ENCODE measurements at places on chromosomes 11 and 22.

DNA sequence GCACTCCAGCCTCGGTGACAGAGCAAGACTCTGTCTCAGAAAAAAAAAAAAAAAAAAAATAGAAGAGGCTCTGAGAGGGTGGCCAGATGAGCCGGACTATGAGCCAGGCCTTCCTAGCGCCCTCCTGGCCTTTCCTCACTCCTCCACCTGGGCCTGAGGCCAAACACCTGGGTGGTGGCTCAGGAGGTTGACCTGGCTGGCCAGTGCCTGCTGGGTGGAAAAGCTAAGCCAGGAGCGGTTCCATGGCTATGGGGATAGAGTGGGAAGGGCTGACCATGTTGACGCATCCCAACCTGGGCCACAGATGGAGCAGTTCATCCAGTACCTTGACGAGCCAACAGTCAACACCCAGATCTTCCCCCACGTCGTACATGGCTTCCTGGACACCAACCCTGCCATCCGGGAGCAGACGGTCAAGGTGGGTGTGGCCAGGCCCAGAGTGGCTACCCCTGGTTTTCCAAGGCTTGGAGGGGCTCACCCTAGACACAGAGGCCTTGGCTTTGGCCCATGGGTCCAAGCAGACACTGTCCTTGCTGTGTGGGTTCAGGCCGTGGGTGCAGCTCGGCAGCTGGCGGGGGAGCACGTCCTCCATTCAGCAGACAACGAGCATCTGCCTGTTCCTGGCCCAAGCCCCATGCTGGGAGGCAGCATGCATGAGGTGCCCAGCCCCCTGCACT lies 7.6 kb downstream of the SCYL1 start:
- no peak for DNase-seq
- no peaks in the 10 kb centered on the region for H3K4me1 ChIP-seq
- no peaks in the 10 kb centered on the region for H3K27me3 ChIP-seq
- H3K4me3 ChIP-seq, result no peak overlapping the region
- H3K27ac ChIP-seq, result no peak overlapping the region

- H3K27me3 ChIP-seq, result no peaks in the 10 kb centered on the region
- DNase-seq, result no peak
- no peak overlapping the region for H3K27ac ChIP-seq
- peaks cover 37% of the 10 kb centered on the region for H3K36me3 ChIP-seq
- H3K4me1 ChIP-seq, result peaks cover 22% of the 10 kb centered on the region
- H3K4me3 ChIP-seq, result no peak overlapping the region
Measured at GRCh38 chr11:78274739-78275138, 86.0 kb downstream of the USP35 start.

- DNase-seq, result no peak
- no peak overlapping the region for H3K27ac ChIP-seq
- H3K27me3 ChIP-seq, result peaks cover 79% of the 10 kb centered on the region
- no peaks in the 10 kb centered on the region for H3K36me3 ChIP-seq
- H3K4me3 ChIP-seq, result no peak overlapping the region
- H3K4me1 ChIP-seq, result no peaks in the 10 kb centered on the region
Measured at GRCh38 chr11:116611998-116612620, 160.7 kb downstream of the BUD13 start.

DNA sequence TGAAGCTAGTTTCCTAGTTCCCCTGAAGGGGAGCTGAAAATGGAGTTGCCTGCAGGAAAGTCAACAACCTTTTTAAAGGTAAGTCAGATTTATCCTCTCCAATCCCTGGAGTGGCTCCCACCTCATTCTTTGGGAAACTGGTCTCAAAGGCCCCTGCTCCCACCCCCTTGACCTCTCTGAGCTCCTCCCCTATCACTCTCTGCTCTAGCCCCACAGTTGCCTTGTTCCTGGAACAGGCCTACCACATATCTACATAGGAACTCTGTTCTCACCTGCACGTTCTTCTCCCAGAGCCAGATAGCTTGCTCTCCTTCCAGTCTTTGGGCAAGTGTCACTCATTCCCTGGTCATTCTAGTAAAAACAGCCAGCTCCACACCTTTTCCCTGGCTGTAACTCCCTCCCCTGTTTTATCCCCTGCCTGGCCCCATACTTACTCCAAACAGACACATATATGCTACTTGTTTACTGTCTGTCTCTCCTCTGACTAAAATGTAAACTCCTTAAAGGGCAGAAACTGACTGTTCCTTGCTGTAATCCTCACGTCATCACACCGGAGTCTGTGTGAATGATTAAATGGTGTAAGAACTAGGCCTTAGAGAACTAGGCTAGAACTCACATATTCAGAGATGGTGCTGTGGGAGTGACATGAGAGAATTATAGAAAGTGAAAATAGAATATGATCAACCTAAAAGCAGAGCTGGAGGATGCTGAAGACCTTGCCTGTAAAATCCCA lies 53.3 kb downstream of the TCF20 start:
- no peak overlapping the region for H3K4me3 ChIP-seq
- H3K36me3 ChIP-seq, result peaks cover 15% of the 10 kb centered on the region
- H3K4me1 ChIP-seq, result peaks cover 13% of the 10 kb centered on the region
- H3K27me3 ChIP-seq, result no peaks in the 10 kb centered on the region
- peak overlapping the region; percentile 40 for H3K27ac ChIP-seq
- DNase-seq, result no peak

DNA sequence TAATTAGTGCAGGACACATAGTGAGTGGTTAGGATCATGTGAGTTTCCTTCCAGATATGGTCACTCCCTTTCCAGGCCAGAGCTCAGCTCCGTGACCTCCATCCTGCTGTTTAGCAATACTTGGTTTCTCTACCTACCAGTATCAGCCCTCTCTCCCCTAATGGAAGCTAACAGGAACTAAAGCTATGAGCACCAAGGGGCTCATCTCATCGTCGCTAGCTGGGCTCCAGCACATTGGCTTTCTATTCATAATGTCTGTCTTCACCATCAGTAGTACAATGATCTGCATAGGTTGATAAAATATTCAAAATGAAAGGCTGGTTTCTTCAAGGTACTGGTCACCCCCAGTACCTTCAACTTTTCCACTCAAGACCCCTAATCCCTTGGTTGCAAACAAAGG lies 2.4 kb upstream of the GALNT18 start:
- H3K36me3 ChIP-seq, result no peaks in the 10 kb centered on the region
- no peak for DNase-seq
- peaks cover 17% of the 10 kb centered on the region for H3K4me1 ChIP-seq
- peaks cover 78% of the 10 kb centered on the region for H3K27me3 ChIP-seq
- H3K4me3 ChIP-seq, result no peak overlapping the region

GRCh38 chr11:115396533-115396932 lies 107.7 kb downstream of the CADM1 start:
- no peaks in the 10 kb centered on the region for H3K27me3 ChIP-seq
- no peak overlapping the region for H3K27ac ChIP-seq
- H3K4me3 ChIP-seq, result no peak overlapping the region
- peaks cover 5% of the 10 kb centered on the region for H3K36me3 ChIP-seq

DNA sequence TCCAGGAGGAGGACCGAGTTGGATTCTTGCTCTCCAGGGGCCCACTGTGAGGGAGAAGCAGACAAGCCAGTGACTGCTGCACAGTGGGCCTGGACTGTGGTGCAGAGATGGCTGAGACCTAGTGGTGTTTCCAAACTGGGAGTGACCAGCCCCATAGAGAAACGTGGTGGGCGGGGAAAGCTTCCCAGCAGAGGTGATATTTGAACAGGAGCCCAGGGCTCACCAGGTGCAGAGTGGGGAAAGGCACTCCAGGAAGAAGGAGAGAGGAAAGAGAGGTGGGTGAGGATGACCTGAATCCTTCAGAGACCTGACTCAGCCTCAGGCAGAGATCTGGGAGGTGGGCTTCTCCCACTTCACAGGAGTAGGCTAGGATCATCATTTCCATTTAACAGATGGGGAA lies 52.1 kb upstream of the RASD2 start:
- H3K36me3 ChIP-seq, result no peaks in the 10 kb centered on the region
- DNase-seq, result no peak
- H3K27me3 ChIP-seq, result peaks cover 26% of the 10 kb centered on the region
- H3K27ac ChIP-seq, result no peak overlapping the region

DNA sequence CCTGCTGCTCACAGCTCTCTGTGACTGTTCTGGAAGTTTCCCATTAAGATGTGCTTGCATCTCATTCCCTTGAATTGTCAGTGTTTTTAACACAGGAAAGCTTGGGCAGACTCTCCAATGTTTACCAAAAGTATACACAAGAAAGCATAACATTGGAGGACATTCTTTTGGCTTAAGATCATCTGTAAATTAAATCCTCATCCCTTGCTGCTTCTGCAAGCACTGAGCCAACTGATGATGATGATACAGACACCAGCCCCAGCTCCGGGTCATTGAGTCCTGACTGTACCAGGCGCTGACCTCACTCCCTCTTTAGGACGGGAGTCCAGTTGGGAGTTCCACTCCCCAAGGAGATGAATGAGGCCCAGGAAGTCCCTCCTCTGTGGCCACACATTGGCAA lies 23.8 kb downstream of the CD82 start:
- H3K27me3 ChIP-seq, result no peaks in the 10 kb centered on the region
- peak overlapping the region; percentile 39 for H3K27ac ChIP-seq
- no peak overlapping the region for H3K4me3 ChIP-seq
- H3K4me1 ChIP-seq, result peaks cover 17% of the 10 kb centered on the region
- no peaks in the 10 kb centered on the region for H3K36me3 ChIP-seq
- no peak for DNase-seq

GRCh38 chr11:93024369-93024768 lies 54.9 kb downstream of the MTNR1B start:
- H3K4me3 ChIP-seq, result no peak overlapping the region
- no peaks in the 10 kb centered on the region for H3K36me3 ChIP-seq
- no peaks in the 10 kb centered on the region for H3K27me3 ChIP-seq
- H3K27ac ChIP-seq, result no peak overlapping the region
- H3K4me1 ChIP-seq, result peaks cover 13% of the 10 kb centered on the region
- DNase-seq, result no peak

- peaks cover 17% of the 10 kb centered on the region for H3K4me1 ChIP-seq
- no peak overlapping the region for H3K4me3 ChIP-seq
- no peak for DNase-seq
- no peak overlapping the region for H3K27ac ChIP-seq
Measured at GRCh38 chr11:1498262-1498661, 11.7 kb upstream of the MOB2 start.

DNA sequence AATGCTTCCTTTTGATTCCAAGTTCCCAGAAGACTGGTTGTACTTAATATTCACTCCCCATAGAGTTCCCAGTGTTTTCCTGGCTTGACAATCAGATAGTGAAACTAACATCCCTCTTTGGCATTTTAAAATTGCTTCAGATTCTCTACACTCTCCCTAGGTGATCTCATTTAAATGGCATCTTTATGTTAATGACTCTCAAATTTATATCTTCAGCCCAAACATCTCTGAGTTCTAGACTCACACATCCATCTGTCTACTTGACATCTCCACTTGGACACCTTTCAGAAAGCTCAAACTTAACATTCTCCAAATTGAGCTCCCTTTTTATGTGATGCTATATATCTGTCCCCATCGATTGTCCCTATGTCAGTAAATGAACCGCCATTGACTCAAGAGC lies 232.0 kb downstream of the NTM start:
- peaks cover 19% of the 10 kb centered on the region for H3K27me3 ChIP-seq
- no peak overlapping the region for H3K27ac ChIP-seq
- DNase-seq, result no peak

DNA sequence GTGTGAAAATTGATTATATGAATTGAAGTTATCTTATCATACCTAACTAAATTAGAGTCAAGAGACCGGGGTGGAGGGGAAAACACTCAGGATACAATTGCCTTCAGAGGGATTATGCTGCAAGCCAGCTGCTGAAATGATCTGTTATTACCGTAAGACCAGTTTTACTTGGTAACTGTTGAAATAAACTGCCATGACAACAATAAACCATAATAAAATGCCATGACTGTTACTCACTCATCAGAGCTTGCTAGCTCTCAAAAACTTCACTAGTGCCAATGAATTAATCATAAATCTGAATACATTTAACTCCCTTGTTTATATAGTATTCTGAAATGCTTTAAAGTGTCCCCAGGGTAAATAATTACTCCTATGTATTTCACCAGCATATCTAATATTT lies 68.2 kb downstream of the CASP12 start:
- H3K4me3 ChIP-seq, result no peak overlapping the region
- no peaks in the 10 kb centered on the region for H3K36me3 ChIP-seq
- peaks cover 22% of the 10 kb centered on the region for H3K4me1 ChIP-seq
- H3K27ac ChIP-seq, result peak overlapping the region; percentile 64
- no peak for DNase-seq

- peaks cover 34% of the 10 kb centered on the region for H3K4me1 ChIP-seq
- no peak overlapping the region for H3K4me3 ChIP-seq
- H3K27ac ChIP-seq, result no peak overlapping the region
- H3K36me3 ChIP-seq, result no peaks in the 10 kb centered on the region
- DNase-seq, result no peak
Measured at GRCh38 chr11:126362879-126363655, 7.6 kb downstream of the ST3GAL4 start.

DNA sequence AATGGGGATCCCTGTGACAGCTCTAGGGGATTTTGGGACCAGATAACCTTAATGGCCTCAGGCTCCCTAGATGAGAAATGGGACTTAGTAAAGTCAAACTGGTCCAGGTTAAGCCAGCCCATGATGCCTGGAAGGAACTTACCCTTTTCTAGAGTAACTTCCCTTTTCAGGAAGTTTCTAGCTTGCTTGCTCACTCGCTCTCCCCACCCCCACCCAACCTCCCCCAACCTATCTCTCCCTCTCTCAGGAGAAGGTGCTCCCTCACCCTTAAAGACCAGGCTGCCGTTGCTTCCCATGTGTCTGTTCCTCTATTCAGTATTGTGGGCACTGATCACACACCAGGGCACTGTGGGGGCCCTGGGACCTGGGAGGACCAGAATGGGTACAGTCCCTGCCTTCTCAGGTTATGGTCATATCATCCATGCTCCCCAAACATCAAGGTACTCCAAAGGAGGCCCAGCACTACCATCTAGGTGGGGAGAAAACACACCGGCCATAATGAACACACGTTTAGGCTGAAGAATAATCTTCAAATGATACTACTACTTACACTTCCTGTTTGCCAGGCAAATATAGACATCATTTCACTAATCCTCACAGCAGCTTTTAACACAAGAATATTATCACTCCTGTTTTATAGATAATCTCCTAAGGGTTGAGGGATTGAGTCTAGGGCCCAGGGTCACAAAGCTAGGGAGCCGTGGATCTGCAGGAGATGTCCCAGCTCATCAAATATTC lies 18.2 kb downstream of the KCNQ1OT1 start:
- no peaks in the 10 kb centered on the region for H3K36me3 ChIP-seq
- H3K27me3 ChIP-seq, result no peaks in the 10 kb centered on the region
- peak; percentile 11 for DNase-seq

DNA sequence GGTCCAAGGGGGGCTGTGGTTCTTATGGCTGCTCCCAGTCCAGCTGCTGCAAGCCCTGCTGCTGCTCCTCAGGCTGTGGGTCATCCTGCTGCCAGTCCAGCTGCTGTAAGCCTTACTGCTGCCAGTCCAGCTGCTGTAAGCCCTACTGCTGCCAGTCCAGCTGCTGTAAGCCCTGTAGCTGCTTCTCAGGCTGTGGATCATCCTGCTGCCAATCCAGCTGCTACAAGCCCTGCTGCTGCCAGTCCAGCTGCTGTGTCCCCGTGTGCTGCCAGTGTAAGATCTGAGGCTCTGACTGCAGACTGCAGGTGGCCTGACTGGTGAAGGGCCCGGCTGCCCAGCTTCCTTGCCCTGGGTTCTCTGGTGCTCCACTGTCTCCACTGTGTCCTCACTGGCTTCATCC lies 696 bp downstream of the KRTAP5-5 start:
- H3K4me1 ChIP-seq, result peaks cover 12% of the 10 kb centered on the region
- no peak for DNase-seq
- H3K27ac ChIP-seq, result no peak overlapping the region
- peaks cover 77% of the 10 kb centered on the region for H3K27me3 ChIP-seq
- no peak overlapping the region for H3K4me3 ChIP-seq
- H3K36me3 ChIP-seq, result no peaks in the 10 kb centered on the region

All from mesothelial cell of epicardium (in vitro differentiated cells).